ENCODE measurements at places on chromosomes 16 and 17.
A peak's percentile ranks its signal among the peaks of the same experiment; 100 is the strongest.

DNA sequence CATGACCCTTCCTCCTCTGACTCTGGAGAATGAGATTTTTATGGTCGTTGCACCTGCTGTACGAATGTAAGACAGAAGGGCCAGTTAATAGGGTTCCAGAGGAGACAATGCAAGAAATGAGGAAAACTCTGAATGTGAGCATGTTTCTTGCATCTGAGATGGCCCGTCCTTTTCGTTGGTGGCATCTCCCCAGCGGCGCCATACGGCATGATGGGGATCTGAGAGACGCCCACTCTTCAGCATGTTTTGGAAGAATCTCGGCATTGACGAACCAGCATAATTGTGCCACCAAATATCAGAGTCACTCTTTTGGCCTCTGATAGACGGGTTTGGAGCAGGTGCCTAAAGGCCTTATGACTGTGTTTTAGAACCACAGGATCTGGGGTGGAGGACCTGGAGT lies 126.5 kb upstream of the RCVRN start:
- DNase-seq, result no peak

DNA sequence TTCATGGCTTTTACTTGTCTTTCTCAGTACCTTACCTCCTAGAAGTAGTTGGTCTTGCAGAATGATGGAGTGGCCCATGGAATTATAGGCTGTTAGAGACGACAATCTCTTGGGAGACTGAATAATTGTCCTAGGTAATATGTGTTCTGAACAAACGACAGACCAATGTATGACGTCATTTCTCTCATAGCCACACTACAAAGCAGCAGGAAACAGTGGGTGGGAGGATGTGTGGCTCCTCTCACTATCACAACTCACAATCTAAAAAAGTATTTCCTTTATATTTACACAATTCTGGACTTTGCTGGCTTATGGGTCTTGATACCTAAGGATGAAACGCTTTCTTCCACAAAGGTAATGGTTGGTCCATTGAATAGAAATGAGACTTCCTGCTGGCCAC lies 183.9 kb downstream of the TOX3 start:
- DNase-seq, result no peak

- peak; percentile 82 for DNase-seq
Measured at GRCh38 chr17:49315551-49316257, 46.3 kb downstream of the ZNF652 start.

DNA sequence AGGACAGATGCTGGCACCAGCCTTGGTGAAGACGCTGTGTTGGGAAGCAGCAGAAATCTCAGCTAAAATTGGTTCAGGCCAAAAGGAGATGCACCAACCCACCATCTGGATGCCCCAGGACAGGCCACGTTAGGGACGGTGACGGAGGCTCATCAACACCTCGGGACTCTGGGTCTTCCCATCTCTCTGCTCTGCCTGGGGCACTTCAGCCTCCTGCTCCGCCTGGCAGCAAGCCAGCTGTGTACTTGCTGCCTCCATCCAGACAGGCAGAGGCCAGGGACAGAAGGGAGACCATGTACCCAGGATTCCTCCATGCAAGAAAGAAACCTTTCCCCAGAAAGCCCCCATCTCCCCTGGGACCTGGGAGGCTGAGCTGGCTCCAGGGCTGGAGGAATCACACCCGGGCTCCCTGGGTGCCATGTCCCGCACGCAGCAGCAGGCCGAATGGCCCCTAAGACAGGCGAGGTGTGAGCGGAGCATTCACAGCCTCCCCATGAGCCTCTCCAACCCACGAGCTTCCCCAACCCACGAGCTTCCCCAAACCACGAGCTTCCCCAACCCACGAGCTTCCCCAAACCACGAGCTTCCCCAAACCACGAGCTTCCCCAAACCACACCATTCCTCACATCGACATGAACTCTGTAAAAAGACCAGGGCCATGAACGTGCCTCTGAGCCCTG lies 274.5 kb downstream of the C16orf95 start:
- DNase-seq, result peak; percentile 44

GRCh38 chr16:23554536-23554935 lies 2.6 kb downstream of the EARS2 start:
- DNase-seq, result no peak

DNA sequence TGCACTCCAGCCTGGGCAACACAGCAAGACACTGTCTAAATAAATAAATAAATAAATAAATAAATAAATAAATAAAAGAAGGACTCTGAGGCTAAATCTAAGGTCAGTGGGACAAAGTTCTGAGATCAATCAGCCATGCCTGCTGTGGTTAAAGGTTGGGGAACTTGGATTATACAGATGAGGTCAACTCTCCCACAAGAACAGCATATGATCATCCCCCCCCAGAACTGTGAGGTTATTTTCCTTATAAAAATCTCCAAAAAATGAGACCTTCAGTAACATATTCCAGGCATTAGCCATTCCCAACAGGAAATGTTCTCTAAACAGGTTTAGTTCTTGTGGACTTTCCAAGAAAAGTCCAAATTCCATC lies 90.3 kb downstream of the C16orf95 start:
- no peak for DNase-seq

- no peak for DNase-seq
Measured at GRCh38 chr16:68408967-68409366, 39.3 kb downstream of the SMPD3 start.

DNA sequence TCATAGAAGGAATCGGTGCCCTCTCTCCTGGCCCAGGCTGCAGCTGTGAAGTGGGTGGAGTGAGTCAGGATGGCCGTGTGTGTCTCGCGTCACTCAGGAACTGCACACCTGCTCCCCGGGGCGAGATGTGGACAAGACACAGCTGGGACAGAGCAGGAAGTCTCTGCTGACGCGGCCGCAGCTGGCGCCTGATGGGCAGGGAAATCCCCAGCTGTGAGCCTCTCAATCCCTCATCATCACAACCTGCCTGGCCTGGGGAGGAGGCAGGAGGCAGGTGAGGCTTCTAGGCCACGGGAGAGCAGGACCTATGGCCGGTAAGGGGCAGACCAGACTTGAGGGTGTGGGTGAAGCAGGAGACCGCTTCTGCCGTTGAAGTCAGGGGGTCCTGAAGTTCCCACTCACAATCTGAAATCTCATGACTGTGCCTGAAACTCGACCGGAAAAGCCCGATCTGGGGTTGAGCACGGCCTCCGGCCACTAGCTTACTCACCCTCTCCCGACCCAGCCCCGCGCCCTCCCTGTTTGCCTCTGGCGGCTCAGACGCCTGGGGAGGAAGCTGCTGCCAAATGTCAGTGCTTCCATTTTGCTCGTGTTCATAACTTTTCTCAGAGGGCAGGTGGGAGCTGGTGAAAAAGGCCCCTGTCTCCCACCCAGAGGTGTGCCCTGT lies 1.1 kb upstream of the TRPV3 start:
- DNase-seq, result no peak

DNA sequence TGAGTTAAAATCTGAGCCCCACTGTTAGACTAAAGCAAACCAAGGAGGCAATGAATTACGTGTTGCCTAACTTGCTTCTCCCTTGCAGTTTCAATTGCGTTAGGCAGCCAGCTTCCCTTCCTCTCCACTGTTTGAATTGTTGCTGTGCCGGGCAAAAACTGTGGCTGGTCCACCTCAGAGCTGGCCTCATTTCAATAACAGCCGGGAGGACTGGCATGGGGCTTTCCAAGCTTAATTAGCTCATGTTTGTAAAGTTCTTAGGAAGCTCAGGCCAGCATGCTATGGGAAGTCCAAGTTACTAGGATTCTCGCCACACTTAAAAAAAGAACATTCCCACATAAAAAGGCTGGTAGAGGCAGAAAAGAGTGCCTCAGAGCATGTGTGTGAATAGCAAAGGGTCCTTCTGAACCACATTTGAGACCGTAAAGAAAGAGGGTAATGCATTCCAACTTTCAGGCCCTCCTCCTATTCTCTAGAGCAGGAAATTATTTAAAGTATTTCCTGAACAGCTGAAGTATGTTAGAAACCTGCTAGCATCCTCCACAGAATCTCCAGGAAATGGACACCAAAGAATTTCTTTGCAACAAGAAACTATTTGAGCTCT lies 79.0 kb upstream of the SMURF2 start:
- DNase-seq, result peak; percentile 26

DNA sequence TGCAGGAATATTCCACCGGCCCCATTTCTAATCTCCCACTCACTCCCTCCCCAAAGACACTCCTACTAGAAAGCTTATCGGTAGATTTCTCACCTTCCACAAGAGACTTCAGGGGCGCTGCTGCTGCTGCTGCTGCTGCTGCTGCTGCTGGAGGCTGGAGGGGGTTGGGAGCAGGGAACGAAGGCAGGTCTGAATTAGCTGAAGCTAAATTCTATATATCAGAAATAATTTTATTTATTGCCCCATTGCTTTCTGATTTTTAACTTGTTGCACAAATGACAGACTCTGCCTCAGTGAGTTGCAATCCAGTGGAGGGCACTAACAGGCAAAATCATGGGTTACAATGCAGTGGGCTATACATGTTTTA lies 25.8 kb upstream of the HLF start:
- DNase-seq, result no peak

GRCh38 chr17:7444682-7445618 lies at the start of gene CHRNB1:
Gene CHRNB1 (plus strand): TSS chr17:7445061. CDS start chr17:7445128, 67 bp downstream.
- DNase-seq, result no peak

- peak; percentile 53 for DNase-seq
Measured at GRCh38 chr16:48347191-48347865, 37.9 kb downstream of the SIAH1 start.

All from G401 (cell line).